ENCODE measurements at places on chromosomes 2 and 18. TPM values are rescaled to one million over a fixed set of nuclear protein-coding genes. Genes with fewer than 3 reads are reported as not detected.

The SNORC gene
- total RNA-seq: 2.5 TPM

The PIEZO2 gene
- total RNA-seq: 2.3 TPM

DNA sequence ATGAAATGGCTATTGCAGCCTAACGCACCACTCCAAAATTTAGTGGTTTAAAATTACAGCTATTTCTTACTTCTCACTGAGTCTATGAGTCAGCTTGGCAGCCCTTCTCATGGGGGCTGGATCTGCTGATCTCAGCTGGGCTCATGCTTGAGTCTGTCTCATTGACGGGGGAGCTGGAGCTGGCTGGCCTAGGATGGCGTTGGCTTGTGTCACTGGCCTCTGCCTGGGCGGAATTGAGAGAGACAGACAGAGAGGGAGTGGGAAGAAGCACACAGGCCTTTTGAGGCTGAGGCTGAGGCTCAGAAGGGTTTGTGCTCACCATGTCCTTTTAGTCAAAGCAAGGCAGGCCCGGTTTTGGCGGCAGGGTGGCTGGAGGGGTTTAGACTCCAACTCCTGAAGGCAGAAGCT lies 412.1 kb upstream of the MYT1L start:
- DNase-seq: peak; percentile 87

The STARD6 gene
- total RNA-seq: not detected

The KIF5C gene
- total RNA-seq: 2.3 TPM

The FNDC4 gene
- 12.1 TPM for total RNA-seq

The C1D gene
- total RNA-seq: 20.3 TPM

DNA sequence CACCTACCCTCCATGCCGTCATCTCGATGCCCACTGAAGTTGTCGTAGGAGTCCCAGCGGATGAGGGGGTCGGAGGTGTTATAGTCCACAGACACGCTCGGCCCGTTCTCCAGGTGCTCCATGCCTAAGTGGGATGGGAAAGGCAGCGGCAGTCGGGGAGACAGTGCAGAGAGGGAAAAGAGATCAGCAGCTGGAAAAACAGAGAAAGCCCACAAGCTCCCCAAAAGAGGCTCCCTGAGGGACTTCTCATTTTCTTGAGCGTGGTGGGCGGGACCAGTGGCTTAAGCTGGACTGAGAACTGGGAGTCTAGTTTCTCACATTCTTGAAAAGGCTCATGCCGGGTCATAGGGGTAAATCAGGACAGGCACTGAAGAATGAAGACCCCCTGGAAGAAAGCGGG lies 121.9 kb downstream of the TNS1 start:
- peak; percentile 51 for DNase-seq

GRCh38 chr2:12295856-12296519 lies 420.7 kb upstream of the TRIB2 start:
- DNase-seq: no peak

GRCh38 chr2:176483901-176484568 lies 214.8 kb downstream of the MTX2 start:
- DNase-seq: no peak

DNA sequence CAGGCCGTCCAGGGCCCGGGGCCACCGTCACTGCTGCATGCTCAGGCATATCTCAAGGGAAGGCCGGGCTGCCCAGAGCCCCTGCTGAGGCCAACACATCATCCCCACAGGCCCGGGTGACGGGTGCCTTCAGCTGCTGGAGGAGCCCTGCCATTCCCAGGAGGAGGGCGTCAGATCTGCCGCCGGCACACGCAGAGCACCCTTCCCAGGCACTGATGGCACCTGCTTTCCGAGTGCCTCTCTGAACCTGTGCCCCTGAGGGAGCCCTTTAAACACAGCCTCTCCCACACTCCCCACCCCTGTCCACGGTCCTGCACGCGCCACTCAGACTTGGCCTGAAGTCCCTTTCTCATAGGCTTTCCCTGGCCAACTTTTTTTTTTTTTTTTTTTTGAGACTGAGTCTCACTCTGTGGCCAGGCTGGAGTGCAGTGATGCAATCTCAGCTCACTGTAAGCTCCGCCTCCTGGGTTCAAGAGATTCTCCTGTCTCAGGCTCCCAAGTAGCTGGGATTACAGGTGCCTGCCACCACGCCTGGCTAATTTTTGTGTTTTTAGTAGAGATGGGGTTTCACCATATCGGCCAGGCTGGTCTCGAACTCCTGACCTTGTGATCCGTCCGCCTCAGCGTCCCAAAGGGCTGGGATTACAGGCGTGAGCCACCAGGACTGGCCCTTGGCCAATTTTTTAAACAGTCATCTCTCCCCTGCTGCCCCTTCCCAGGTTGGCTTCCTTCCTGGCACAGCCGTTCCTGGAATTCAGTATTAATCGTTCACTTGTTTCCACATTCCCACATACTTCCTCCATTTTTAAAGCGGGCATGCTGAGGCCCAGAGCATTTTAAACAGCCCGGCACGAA lies 211.7 kb downstream of the NDUFA10 start:
- DNase-seq: peak; percentile 75

DNA sequence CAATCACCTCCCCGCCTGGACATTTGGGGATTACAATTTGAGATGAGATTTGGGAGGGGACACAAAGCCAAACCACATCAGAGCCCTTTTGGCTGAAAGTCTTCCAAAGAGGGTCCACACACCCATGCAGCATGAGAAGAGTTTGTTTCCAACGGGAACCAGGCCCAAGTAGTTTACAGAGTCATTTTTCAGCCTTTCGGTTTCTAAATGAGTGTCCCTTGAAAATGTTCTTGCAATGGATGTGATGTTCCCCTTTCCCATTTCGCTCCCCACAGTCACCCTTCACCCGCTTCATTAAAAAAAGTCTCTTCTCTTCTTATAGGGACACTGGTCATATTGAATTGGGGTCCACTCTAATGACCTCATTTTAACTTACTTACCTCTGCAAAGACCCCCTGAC lies 157.4 kb downstream of the ARL4C start:
- DNase-seq: no peak

DNA sequence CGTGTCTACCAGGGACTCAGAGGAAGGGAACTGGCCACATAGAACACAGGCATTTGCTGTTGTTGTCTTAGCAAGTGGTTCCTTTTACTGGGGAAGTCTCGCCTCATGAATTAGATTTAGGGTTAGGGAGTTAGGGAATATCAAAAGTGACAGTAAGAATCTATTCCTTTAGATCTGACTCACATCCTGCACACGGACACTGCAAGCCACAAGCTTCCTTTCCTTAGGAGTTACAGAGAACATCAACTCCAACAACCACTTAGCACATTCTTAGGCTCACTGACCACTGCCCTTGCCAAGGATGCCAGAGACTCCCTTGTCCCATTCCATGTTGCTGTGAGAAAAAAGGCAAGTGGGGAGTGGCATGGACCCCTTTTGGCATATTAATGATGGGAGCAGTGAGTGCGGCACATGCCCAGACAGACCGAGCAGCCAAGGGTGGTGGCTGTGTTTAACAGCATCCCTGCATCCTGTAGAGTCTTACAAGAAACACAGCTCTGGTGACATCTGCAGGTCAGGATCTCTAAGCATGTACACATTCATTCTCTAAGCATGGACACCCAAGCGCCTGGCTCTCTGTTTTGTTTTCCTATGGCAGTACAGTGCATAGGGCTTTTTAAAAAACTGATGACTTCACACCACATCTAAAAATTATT lies 745.6 kb upstream of the RAB6C start:
- DNase-seq: no peak

GRCh38 chr2:46549166-46549844 lies 69.9 kb downstream of the TMEM247 start:
- no peak for DNase-seq

DNA sequence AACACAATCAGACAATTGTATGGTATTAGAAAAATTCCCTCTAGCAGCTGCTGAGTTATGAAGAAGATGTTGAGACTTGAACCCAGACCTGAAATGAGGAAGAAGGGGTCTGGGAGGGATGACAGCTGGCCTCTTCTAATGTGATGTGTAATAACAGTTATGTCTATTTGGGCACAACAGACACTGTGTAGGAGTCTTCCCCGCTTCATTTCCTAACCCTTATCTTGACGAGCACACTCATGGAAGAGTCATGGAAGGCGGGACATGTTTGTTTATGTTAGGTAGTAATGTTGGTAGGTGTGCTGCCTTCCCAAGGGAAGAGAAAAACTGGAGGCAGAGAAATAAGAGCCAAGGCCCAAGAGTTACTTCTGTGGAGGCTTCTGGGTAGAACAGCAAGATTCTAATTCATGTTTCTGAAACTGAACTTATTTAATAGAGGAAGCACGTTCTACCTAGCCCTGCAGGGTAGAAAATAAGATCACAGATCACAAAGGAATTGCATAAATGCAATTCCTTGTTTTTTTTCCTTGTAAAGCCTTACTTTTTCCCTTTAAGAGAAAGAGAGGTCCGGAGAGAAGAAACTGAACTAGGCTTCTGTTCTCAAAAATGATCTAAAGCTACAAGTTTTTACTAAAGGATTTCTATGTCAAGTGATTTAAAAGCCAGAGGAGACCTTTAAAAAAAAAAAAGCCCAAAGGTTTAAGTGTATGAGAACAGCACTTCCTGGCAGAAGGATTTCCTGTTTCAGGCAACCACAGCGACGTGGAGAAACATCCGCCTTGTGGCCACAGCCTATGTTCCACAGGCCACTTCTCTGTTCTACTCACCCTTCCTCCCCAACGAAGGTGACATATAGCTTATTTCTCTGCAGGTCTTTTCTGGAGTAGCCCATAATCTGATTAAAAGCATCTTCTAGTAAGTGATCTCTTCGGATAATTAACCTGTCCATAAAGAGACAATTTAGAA lies 68.5 kb upstream of the STK17B start:
- peak; percentile 87 for DNase-seq

GRCh38 chr2:221060376-221060775 lies 511.7 kb downstream of the EPHA4 start:
- DNase-seq: no peak

GRCh38 chr2:29816651-29817050 lies 104.7 kb downstream of the ALK start:
- no peak for DNase-seq

The TTC39C gene
- 21.2 TPM for total RNA-seq

DNA sequence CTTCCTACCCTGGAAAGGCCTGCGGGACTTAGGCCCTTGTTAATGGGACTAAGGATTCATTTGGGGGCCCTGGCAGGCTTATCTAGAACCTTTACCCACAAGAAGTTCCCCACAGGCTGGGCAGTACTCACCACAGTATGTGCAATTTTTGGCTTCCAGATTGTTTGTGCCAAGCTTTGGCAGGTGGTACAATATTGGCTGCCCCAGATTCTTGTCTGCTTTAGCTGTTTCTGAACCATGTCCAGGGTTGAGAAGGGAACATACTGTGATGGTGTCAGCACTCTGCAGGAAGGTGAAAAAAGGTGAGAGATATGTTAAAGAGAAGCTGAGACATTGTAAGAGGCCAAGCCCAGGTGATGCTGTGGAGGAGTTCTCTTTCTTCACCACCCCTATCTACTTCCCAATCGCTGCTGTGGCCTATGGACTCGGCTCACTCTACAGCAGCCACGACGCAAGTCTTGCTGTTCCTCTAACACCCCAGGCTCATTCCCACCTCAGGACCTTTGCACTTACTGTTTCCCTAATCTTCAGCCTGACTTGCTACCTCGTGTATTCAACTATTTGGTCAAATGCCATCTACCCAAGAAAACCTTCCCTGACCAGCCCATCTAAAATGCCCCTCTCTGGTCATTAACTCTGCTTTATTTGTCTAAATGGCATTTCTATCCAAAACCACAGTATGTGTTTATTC lies 9.2 kb downstream of the SLC4A5 start:
- DNase-seq: no peak

GRCh38 chr2:208350610-208351009 lies 56.0 kb upstream of the PTH2R start:
- DNase-seq: no peak

DNA sequence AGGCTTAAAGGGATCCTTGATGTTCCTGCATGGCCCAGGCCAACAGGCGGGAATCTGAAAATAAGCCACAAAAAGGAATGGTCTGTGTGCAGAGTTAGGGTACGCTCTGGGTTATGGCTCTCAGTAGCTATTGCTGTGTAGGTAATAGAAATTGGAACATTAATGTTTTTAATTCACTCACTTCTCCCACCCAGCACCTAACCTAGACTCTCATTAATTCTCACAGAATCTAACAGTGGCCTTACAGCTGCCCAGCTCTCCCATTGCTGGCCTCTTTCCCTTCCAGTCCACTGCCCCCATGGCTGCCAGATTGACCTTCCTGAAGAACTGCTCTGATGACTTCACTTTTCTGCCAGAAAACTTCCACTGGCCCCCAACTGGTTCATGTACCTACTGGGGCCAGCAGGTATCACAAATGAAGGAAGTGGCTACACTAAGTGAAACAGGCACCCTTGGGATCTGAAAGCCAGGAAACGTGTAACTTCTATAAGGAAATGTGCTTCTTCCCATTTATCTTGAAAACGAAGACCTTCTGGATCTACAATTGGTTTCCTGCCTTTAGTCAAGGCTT lies 315.2 kb downstream of the STK39 start:
- DNase-seq: no peak

DNA sequence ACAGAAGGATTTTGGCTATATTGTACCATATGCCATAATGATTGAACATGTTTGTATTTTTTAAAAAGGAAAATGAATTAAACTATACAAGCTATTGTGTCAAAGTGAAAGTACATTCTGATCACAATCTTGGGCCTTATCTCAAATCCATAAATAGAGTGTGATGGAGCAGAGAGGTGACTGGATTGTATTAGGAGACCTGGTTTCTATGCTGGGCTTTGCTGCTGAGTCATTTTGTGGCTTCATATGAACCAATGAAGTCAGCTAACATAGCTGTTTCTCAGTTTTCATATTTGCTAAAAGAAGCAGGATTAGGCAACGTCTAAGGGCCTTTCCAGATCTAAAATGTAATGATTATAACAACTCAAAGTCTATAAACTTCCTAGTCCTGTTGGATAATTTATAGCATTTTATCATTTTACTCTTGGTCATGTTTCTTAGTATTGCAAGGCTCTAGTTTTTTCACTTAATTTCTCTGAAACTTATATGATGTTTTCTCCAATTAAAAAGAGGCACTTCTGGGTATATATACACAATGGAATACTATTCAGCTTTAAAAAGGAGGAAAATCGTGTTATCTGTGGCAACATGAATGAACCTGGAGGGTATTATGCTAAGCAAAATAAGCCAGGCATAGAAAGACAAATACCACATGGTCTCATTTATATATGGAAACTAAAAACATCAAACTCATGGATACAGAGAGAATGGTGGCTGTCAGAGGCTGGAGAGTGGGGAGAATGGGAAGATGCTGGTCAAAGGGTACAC lies 112.3 kb downstream of the MEP1B start:
- no peak for DNase-seq

The TCF7L1 gene
- total RNA-seq: 35.7 TPM

- no peak for DNase-seq
Measured at GRCh38 chr2:166627893-166628292, 133.8 kb upstream of the SCN7A start.

GRCh38 chr2:42030200-42030759 lies 17.5 kb upstream of the PKDCC start:
- DNase-seq: no peak

- DNase-seq: no peak
Measured at GRCh38 chr18:64398320-64398719, 249.4 kb upstream of the LINC00305 start.

The SLC38A11 gene
- total RNA-seq: 1.4 TPM

Measured in aorta (tissue), 5 donors.